ENCODE measurements at places on chromosomes 1 and 21.
A peak's percentile ranks its signal among the peaks of the same experiment; 100 is the strongest.

DNA sequence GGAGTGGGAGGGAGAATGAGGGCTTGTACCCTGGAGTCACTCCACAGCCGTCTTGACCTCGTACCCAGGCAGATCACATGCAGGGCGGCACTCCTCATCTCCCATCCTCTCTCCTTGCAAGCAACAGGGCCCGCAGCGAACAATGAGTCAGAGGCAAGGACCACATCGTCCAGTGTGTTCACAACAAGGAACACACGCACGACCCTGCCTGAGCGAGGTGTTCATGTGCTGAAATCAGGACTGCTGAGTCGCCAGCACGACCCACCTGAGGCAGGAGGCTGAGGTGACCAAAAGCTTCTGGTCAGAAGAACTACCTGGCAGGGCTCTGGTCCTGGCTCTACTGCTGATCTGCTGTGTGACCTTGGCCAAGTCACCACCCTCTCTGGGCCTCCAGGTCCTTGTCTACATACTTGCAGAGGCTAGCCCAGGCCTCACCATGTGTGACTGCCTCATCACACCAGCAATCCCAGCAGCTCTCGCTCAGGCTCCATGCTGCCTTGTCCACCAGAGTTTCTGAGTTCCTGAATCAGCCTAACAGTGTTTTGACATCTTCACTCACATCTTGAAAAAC, 78.0 kb downstream of the SSBP3 start:
- peak; percentile 51 for DNase-seq

- DNase-seq: no peak
These were observed 6.3 kb upstream of the TMEM39B start for GRCh38 chr1:32066489-32066873.

DNA sequence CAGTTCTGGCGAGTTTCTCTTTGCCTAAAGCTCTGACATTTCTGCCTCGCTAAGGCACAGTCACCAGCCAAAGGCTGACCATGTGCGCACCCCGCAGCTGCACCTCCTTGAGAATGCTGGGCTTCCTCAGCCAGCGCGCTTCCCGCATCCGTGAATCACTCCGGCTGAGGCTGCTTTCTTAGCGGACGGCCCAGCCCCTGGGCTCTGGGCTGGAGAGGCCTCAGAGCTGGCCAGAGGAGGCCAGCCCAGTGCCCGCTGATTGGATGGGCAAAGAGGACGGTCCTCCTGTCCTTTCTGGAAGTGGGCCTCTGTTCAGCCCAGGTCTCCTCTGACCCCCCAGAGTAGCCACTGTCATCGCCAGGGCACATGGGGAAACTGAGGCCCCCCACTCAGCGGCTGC, 56.1 kb downstream of the PRDM16 start:
- DNase-seq: no peak

DNA sequence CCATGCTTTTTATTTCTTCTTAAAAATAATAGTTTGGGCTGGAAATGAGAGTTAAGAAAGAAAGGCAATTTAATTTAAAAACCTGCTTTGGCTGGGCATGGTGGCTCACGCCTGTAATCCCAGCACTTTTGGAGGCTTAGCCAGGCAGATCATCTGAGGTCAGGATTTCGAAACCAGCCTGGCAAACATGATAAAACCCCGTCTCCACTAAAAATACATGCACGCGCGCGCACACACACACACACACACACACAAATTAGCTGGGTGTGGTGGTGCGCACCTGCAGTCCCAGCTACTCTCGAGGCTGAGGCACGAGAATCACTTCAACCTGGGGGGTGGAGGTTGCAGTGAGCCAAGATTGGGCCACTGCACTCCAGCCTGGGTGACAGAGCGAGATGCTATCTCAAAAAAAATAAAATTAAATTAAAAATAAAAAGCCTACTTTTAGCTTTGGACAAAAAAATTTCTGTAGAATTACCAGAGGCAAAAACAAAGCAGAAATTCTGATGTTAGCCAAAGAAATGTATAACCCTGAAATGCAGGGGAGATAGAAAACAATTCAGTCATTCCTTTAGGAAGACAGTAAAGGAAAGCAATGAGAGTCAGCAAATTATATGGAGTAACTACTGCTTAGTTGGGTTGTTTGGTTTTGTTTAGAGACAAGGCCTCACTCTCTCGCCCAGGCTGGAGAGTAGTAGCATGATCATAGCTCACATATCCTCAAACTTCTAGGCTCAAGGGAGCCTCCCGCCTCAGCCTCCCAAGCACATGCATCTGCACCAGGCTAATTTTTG, 15.7 kb upstream of the IPP start:
- DNase-seq: no peak

DNA sequence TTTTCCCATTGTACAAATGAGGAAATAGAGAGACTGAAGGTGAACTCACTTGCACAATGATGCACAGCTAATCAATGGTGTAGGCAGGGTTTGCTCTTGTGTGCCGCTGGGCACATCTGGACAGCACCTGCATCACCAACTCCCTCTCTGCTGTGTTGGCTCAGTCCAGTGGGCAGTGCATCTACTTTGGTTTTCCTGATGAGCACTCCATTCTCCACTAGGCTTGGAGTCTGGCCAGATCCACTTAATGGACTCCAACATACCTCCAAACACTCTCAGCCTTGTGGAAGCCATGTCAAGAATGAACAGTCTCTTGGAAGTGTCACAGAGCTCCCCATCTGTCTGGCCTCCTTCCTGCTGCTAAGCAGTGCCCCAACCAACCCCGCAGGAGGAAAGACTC, 152.2 kb downstream of the HIVEP3 start:
- DNase-seq: no peak

DNA sequence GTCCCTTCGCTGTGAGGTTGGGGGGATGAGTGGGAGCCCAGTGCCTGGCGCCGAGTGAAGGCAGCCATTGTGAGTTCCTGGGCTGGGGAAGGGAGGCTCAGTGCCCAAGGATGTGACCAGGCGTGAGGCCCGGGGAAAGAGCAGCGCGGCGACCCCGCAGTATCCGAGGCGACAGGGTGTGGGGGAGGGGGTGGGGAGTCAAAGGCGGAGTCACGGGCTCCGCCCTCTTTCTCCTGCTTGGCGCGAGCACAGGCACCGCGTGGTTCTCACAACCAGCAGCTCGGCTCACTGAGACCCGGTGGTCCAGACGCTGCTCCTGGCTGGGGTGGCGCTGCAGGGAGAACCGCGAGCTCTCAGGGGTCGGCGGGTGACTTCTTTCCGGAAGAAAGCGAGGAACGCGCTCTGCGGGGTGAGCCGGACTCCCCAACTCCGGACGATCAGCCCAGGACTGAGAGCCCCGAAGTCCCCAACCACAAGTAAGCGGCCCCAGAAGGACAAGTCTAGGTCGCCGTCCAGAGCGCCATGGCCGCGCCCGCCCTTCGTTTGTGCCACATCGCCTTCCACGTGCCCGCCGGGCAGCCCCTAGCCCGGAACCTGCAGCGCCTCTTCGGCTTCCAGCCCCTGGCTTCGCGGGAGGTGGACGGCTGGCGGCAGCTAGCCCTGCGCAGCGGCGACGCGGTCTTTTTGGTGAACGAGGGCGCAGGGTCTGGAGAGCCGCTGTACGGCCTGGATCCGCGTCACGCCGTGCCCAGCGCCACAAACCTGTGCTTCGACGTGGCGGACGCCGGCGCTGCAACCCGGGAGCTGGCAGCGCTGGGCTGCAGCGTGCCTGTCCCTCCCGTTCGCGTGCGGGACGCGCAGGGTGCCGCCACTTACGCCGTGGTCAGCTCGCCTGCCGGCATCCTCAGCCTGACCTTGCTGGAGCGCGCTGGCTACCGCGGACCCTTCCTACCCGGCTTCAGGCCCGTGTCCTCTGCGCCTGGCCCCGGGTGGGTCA, at the start of gene HPDL:
HPDL (plus strand) TSS at position 269 of the 997 bp plus-strand sequence; CDS start at position 523, 254 bp downstream.
- peak; percentile 84 for DNase-seq

GRCh38 chr21:44919913-44920693, 596 bp downstream of the ITGB2 start:
- peak; percentile 28 for DNase-seq

DNA sequence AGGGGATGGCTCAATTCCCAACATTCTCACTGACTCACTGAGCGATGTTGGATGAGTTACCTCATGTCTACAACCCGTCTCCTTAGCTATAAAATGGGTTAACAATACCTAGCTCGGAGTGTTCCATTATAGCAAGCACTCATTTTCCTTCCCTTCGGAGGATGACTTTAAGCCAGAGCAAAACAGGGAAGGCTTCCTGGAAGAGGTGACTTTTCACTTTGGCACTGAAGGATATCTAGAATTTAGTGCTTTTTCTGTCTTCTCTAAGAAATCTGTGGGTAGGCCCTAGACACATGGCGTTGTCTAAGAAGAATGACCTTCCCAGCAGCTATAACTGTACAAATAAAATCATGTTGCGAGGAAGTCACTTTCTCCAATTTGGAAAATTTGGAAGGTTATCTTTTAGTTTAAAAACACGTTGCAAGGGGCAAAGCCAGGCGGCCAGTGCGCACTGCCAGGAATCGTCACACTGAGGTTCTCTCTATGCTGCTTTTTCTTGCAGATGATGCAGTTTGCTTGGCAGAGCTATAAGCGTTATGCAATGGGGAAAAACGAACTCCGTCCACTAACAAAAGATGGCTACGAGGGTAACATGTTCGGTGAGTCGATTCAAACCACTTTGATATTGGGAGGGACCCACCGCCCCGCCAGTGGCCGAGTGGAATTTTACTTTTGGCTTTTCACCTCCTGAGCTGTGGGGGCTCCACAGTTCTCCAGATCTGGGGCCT, 69.5 kb downstream of the MAN1C1 start:
- no peak for DNase-seq

DNA sequence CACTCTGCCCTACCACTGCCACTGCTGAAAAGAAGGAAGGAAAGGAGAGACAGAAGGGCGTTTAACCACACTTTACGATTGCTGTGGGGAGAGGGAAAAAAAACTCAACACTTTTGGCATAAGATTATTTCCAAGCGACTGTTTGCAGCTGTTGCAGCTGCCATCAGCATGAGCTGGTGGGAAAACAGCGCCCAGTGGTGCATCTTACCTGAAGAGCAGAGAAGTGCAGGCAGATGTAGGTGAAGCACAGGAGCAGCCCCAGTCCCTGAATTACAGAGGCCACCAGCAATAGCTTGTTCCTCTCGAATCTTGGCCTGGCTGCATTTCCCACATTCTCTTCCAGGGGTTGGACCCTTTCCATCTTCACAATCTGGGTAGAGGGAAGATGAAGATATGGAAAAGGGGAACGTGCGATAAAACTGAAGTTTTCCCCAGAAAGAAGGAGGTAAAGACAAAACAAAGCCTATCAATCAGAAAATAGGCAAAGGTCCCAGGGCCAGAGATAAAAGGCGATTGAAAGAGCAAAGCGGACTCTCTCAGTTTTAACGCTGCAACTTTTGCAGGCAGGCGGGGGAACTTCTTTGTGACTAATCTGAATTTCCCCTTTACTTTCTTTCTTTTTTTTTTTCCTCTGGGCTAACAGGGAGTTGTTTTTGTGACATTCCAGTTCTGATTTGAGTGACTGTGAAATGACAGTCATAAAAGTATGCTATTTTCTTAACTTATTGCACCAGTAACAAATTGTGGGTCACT, at the start of gene TNFSF4:
TNFSF4 (minus strand) TSS at position 516 of the 753 bp plus-strand sequence; CDS start at position 361, 155 bp downstream.
- DNase-seq: no peak

DNA sequence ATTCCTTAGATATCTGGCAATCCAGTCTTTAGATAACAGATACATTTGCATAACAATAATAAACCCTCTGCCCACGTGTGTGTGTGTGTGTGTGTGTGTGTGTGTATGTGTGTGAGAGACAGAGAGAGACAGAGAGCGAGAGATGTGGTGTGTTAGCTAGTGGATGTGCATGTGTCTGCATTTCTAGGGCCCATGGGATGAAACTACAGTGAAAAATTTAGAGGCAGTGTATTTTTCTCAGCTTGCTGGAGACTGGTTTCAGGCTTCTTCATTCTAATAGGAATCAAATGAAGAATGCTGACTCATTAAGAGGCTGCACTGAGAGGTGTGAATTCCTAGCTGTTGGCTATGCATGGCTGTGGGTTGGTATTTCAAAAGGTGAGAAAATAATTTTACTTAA, 303.2 kb downstream of the LMX1A start:
- DNase-seq: no peak

- no peak for DNase-seq
These were observed 128.3 kb downstream of the EPHB2 start for GRCh38 chr1:22838965-22839364.

GRCh38 chr1:226092965-226093364, 30.4 kb downstream of the H3-3A start:
- DNase-seq: no peak

DNA sequence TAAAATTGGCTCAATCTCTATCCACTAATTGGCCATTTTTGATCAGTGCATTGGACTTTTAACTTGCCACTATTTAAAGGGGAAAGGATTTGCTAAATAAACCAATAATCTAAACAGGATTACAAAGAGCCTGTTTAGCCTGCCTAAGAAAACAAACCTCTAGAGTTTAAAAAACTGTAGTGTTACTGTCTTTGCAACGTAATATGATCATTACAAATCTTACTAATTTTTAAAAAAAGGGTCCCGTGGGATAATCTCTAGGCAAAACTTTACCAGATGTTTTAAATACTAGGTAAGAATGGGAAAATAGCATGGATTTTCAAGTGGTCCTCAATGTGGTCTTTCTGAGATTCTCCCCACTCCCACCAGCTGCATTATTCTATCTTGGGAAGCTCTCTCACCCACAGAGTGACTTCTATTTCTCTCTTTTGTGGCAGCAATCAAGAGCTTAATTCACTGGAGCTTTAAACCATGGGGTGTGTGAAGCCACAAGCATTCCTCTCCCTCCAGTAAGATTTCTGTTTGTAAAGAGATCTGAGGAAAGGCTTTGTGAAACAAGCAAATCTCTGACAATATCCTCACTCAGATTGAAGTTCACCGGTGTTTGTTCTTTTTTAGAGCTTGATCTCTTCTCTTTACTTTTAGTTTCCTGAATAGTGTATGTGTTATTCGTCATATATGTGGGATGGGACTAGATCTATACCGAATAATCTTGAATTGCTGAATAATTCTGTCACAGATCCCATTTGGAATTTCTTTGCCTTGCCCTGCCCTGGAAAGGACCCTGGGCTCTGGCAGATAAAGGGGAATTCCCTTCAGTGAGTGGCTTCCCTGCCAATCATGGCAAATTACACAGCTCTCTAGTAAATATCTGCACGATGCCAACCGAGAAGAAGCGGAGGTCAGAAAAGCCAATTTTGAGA, 132.2 kb downstream of the TLR5 start:
- no peak for DNase-seq

DNA sequence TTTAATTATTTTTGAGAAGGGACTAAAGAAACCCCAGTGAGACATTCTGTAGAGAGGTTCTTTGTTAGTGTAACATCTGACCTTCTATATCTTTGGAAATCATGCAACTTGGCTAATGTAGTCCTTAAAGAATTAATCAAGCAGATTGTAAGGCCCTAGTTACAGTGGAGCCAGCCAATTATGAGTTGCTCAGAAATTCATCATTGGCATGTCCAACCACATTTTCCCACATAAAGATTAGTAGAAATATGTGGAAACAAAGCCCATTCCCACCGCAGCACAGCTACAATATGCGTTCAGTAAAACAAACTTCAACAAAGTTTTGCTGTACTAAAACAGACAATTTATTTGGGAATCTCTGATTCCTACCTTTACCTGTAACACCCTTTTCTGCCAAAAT, 27.8 kb downstream of the WNT2B start:
- DNase-seq: no peak

All from glutamatergic neuron (in vitro differentiated cells).